ENCODE measurements at places on chromosomes 1 and 21.

DNA sequence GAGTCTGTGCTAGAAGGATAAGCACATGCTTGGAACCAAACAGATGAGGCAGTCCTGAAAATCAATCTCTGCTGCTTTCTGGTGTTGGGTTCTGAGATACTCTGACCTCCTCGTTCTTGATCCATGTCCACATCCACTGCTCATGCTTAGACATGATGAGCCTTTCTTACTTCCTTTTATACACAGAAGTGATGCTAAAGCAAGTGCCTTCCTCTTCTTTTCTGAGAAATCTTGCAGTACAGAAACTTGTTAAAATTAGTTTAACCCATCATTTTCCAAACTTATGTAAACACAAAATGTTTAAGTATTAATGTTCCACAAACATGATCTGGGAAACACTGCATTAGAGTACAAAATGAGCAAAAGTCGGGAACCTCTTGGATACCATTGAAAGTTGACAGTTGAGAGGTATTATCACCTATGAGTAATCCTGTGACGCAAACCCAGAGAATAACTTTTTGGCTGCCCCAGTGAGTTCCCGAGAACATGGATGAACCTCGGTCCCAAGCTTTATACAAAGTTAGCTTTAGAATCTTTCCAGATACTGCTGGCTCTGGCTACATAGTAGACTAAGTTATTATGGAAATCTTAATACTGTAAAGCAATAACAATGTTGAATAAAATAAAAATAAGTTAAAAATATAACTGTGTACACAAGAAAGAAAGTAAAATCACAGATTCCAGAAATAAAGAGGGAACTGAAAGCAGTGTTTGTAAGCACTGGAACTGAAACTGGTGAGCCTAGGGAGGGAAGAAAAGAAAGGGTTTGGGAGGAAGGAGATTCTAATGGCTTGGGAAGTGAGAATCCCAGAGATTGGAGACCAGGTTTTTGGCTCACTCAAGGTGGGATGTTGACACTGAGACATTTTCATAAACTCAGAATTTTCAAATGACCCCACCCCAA lies 429.3 kb upstream of the RUNX1 start:
- DNase-seq: no peak

DNA sequence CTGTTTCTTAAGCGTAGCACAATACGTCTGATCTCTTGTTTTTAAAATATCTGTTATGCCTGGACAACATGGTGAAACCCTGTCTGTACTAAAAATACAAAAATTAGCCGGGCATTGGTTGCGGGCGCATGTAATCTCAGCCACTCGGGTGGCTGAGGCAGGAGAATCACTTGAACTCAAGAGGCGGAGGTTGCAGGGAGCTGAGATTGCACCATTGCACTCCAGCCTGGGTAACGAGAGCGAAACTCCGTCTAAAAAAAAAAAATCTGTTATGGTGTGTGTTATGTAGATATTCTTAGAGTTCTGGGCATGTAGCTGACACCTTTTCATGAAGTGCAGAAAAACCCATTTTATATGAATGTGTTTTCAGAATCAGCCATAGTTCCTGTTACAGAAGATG lies 38.2 kb downstream of the RABGAP1L start:
- no peak for DNase-seq

DNA sequence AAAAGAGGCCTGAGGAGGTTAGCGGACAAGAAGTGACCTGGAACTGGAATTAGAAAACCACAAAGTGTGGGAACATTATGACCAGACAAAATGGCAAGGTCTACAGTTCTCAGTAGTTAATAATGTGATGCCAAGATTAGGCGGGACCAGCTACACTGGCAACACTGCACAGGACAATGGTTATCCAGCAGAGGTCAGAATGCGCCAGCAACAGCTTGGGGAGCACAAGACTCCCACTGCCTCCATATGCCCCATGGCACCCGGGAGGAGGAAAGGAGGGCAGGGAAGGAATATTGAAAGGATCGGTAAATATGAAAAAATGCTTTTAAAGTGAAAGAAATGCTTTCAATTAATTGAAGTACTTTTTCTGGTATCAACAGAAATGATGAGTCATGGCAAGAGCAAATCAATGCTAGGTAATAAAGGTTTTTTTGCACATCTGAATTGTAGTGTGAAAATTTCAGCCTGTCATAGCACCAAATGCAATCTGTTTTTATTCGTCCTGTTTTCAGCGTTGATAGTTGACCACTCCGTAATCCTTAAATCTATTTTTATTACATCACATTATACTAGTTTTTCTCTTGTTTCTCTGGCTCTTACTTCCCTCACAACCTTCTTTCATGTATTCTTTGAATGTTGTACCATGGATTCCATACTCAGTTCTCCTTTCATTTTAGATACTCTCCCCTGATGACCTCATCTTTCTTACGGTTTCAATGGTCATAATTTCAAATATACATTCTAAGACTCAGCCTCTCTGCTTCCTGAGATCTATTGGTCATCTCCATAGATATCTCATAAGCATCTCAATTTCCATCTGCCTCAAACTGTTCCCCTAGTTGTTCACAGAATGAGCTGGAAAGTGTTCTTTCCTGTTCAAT lies 30.7 kb downstream of the VCAM1 start:
- no peak for DNase-seq

GRCh38 chr21:36747041-36747814 lies 48.3 kb downstream of the SIM2 start:
- no peak for DNase-seq

DNA sequence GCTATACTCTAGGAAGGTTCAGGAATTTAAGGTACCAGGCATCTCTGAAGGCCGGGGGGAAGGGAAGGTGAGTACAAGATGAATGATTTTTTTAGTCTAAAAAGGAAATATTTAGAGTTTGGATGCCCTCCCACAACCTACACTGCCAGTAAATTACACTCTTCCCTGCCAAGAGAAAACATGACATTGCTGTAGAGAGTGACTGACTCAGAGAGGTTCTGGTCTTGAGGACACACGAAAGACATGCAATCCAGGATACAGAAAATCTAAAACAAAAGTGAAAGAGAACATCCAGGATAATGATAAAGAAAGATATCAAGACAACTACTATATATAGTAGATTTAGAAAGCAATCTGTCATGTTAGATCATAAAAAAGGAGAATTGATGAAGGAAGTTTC lies 200.5 kb downstream of the TYW3 start:
- no peak for DNase-seq

- DNase-seq: no peak
These were observed 174.1 kb upstream of the ETV3 start for GRCh38 chr1:157312082-157312812.

DNA sequence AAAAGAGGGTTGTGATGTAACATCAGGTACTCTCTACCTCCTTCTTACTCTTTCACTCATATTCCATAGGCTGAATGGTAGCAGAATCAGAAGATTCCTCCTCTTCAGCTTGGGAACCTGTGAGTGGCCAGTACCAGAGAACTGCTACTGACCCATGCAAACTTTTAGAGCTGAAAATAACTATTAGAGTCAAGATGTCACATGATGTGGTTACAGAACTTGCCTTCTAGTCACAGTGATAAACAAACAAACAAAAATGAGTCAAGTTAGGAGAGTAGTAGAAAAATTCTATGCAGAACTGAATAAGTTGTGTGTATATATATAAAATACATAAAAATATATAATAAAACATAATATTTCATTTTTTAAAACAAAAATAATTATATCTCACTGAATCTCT lies 47.6 kb upstream of the RGS1 start:
- DNase-seq: no peak

DNA sequence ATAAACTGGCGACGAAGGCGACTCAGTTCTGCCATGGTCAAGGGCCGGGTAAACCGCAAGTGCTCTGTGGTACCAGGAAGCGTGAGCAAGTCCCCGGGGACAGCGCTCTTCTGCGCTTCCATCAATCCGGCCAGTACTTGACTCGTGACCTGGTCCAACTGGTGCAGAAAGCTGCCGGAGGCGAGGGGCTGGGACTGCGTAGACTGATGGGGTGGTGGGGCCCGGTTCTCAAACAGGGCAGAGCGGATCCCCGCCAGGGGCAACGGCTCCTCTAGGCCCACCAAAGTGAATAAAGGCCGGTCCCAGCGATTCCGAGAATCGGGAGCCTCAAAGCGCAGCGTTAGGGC lies 852 bp downstream of the KTI12 start:
- no peak for DNase-seq

GRCh38 chr1:19153169-19153568 lies 56.9 kb downstream of the UBR4 start:
- DNase-seq: no peak

DNA sequence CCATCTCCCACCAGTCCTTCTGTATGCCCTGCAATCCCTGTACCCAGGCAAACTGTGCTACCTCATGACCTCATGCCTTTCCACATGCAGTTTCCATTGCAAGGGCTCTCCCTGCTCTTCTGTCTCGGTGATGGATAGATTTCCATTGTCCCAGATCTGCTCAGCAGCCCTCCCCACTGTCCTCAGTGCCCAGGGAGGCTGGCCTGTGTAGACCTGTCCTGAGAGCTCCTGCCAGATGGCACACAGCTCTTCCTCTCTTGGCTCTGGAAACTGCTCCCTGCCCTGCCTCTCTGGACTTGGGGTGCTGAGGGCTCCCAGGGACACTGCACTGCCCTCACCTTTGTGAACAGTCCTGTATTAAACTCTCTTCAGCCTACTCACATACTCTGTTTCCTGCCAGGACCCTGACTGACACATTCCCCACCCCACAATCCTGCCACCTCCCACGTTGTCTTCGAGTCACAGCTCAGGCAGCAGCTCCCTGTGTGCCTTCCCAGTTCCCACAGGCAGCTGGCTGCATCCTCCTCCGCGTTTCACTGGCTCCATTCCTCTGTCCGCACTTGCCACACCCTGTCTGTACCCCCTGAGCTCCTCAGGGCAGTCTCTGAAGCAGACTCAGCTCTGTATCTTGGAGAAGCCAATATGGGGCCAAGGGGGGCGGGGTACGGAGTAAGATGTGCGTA lies 57.0 kb downstream of the SPATA46 start:
- DNase-seq: no peak

DNA sequence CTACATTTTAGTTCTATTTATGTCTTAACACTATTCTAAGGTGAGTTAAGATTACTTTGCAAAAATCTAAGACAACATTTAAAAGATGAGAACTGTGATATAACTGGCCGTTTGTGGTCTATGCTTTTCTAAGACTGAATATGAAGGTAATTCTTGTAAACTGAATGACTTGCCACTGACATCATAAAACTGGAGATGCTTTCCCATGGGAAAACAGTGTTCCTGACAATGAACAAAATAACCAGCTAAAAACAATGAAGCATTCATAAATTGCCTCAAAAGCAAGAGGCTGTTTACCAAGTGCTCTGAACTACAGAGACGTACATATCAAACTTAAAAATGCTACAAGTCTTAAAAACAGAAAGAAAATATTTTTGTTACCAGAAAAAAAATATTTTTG lies 54.7 kb downstream of the APP start:
- no peak for DNase-seq

GRCh38 chr1:205041001-205041715 lies 1.9 kb upstream of the CNTN2 start:
- DNase-seq: no peak

DNA sequence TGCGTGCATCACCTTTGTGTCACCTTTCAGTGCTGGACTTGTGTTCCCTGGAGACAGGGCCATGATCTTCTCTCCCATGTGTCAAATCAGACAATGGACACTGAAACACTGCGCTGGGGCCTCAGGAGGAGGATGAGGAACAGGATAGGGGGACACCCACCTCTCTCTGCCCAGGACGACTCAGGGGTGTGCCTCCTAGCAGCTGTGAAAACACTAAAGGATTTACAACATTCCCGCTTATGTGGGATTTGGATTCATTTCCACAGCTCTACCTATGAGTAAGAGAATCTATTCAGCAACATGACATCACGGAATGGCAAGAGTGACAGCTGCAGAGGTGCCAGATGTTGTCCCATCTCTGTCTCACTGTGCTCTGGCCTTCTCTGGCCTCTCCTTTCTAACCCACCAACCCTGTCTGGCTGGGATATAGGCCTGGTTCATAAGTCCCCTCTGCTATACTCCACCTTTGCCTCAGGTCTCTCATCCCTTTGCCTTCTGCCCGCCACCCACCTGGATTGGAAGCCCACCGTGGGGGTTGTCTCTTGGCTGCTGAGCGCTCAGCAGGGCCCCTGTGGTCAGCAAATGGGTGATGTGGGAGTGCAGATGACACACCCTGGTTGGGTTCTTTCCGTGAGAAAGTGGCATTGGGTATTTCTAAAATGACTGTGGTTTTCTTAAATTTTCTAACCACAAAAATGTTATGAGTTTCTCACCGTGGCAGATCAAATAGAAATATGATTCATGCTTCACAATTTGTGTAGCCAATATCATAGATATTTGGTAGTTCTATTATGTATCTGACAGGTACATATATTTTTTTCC lies 47.1 kb upstream of the TLR5 start:
- DNase-seq: no peak

Data from stimulated activated CD8-positive, alpha-beta memory T cell treated with anti-CD3 and anti-CD28 coated beads, Interleukin-7, amount 100 ng/mL, for 1 hour (primary cell).